ENCODE measurements at places on chromosomes 12 and 14.

DNA sequence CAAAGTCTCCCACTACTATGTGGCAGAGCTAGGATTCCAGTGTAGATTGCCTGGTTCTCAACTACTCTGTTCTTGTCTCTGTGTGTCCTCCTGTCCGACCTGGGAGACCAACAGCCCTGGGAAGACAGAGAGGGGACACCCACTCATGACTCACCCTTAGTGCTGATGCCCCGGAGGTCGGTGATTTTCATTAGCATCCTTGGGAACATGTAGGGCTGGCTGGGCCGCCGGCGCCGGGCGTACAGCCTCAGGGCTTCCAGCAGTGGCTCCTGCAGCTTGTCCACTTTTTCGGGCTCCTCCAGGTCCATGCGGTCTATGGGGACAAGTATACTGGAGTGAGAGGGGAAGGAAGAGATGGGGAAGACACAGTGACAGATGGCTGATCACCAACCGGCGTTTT lies 5.9 kb upstream of the ITGB7 start:
- DNase-seq: no peak

DNA sequence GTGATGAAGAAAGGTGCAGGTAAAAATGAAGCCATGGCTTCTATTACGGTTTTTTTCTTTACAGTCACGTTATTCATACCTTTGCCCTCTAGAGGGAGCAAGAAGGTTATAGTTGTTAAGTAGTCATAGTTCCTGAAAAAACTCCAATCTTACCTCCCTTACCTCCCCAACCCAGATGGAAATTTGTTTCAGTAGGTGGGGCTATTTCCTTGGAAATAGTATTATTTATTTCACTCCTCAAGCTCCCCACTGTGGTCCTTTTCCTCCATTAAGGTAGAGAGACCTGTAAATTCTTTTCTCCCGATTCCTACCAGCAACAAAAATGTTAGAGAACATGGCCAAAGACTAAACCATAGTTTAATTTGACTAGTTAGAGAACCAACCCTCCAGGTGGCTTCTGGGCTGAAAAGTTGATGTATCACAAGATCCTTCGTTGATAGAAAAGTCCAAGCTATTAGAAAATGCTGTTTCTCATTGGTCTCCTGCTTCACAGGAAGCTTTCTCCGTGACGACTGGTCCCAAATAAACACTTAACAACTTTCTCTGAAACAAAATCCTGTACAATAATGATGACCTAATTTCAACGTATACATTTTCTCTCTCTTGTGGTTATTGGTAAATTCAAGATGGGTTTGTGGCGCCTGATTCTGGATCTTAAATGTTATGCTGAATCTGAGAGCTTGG lies 43.5 kb downstream of the TMX1 start:
- peak; percentile 53 for DNase-seq

- DNase-seq: no peak
These were observed 17.3 kb downstream of the EPYC start for GRCh38 chr12:90987520-90987919.

DNA sequence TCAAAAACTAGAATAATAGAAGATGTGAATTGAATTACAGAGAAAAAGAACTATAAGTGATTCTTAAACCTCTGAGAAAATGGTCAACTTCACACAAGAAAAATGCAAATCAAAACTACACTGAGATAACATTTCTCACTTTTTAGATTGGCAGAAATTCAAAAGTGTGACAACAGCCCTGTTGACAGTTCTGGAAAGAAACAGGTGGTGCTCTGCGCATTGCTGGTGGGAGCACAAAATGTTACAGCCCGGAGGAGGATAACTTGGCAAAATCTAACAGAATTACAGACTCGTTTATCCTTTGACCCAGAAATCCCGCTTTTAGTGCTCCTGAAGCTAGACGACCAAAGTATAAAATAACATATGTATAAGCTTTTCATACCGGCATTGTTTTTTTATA lies 222.5 kb upstream of the CNTN1 start:
- no peak for DNase-seq

DNA sequence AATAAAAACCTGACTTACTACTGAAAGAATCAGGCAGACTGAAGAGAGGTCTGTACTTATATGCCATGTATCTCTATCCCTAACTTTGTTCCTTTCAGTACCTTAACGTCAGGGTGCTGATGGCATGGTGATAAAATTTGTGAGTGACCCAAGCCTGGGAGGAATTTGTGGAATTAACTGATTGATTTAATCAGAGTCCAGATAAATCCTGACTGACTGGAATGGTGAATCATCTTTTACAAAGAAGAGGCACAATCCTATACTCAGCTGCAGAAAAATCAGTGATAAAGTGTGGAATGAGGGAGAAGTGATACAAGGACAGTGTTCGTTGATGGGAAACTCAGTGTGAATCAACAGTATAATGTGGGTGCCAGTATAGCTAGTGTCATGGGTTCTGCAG lies 3.7 kb downstream of the TDG start:
- DNase-seq: no peak

DNA sequence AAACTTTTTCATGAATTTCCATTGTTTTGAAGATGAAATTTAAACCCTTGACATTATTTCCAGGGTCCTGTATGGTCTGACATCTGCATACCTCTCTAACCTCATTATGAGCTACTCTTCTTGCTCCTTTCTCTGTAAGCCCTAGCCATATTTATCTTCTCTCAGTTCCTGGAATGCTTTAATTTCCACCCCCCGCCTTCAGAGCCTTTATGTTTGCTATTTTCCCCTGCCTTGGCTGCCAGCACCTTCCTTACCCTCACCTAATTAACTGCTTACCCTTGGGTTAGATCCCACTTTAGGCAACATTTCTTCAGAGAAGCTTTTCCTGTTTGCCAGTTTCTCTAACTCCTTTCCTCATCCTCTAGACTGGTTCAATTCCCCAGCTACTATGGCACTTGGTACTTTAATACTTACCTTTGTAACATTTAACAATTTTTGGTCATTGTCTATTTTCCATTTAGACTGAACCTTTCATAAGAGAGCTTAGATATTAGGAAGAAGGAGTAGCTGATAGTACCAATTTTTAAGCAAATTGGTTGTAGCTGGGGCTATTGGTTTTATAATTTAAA lies 6.0 kb downstream of the STYX start:
- DNase-seq: no peak

GRCh38 chr12:1768615-1769014 lies 51.8 kb upstream of the LRTM2 start:
- no peak for DNase-seq

GRCh38 chr14:31578792-31579501 lies 17.7 kb downstream of the NUBPL start:
- DNase-seq: no peak

- no peak for DNase-seq
These were observed 31.3 kb downstream of the CYP46A1 start for GRCh38 chr14:99715266-99716000.

- DNase-seq: no peak
These were observed 144.8 kb downstream of the CAPZA3 start for GRCh38 chr12:18882690-18883089.

DNA sequence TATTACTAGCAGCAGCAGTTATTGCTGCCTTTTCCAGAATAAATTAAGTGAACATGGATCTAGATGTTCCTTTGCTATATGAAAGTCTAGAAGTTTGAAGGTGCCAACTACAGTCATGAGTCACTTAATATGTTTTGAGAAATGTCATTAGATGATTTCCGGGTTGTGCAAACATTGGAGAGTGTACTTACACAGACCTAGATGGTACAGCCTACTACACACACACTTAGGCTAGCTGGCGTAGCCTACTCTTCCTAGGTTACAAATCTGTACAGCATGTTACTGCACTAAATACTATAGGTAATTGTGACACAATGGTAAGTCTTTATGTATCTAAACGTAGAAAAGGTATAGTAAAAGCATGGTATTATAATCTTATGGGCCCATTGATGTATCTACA lies 368.1 kb downstream of the PDZRN4 start:
- no peak for DNase-seq

DNA sequence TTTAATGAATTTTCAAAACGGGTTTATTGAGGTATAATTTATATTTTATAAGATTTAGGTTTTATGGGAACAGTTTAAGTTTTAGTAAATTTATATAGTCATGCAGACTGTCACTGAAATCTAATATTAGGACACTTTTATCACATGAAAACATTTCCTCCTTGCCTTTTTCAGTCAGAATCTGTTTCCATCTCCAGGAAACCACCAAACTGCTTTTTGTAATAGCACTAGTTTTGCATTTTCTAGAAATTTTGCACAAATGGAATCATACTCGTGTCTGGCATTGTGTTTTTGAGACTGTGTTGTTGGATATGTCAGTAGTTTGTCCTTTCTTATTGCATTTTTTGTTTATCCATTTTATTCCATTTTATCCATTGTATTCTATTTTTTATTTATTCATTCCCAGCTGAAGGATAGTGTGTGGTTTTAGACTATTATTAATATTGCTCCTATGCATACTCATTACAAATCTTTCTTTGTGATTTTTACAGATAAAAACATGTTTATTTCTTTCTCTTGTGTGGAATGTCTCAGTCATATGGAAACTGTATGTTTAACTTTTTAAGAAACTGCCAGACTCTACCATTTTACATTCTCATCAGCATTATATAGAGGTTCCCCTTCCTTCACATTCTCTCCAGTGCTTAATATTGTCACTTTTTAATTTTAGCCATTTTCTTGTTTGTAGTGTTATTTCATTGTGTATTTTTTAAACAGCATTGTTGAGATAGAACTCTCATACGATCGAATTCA lies 26.5 kb downstream of the PALS1 start:
- DNase-seq: no peak

GRCh38 chr14:29709490-29709889 lies 218.2 kb downstream of the PRKD1 start:
- DNase-seq: no peak

DNA sequence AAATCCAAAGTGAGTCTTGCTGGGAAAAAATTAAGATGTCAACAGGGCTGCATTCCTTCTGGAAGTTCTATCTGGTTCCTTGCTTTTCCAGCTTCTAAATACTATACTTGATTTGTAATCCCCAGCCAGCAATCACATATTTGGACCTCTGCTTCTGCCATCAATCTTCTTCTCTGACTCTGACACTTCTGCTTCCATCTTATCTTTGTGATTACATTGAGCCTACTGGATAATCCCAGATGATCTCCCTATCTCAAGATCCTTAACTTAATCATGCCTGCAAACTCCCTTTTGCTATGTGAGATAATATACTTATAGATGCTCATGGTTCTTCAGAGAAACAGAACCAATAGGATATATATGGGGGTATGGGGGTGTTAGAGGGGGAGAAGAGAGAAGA lies 49.9 kb upstream of the ZDHHC17 start:
- DNase-seq: no peak
